HEK293T (cell line): ENCODE measurements at places on chromosomes 7 and 10.
A peak's percentile ranks its signal among the peaks of the same experiment; 100 is the strongest.

GRCh38 chr7:101362334-101363195 is at the start of gene COL26A1:
Gene COL26A1 (plus strand): TSS chr7:101362875. CDS start chr7:101363033, 158 bp downstream.
- peak; percentile 58 for DNase-seq

- DNase-seq, result no peak
Observed at GRCh38 chr7:17069146-17069545, 187.4 kb upstream of the AGR3 start.

DNA sequence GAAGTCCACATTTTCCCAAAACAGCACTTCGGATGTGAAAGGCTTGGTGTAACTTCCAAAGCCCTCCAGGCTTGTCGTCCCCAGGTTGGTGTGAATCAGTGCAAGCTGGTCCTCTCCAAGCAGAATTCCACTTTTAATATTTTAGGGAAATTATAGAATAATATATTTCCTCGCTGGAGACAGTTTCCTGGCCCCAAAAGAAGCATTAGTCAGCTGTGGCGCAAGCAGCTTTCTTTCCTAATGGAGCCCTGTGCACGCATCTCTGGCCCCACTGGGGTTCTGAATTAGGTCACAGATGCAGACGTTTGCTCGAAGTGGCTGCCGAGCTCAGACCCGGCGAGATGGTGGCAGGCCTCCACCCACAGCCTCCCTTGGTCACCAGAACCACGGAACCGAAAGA is 33.3 kb upstream of the MNX1 start:
- DNase-seq, result peak; percentile 64

DNA sequence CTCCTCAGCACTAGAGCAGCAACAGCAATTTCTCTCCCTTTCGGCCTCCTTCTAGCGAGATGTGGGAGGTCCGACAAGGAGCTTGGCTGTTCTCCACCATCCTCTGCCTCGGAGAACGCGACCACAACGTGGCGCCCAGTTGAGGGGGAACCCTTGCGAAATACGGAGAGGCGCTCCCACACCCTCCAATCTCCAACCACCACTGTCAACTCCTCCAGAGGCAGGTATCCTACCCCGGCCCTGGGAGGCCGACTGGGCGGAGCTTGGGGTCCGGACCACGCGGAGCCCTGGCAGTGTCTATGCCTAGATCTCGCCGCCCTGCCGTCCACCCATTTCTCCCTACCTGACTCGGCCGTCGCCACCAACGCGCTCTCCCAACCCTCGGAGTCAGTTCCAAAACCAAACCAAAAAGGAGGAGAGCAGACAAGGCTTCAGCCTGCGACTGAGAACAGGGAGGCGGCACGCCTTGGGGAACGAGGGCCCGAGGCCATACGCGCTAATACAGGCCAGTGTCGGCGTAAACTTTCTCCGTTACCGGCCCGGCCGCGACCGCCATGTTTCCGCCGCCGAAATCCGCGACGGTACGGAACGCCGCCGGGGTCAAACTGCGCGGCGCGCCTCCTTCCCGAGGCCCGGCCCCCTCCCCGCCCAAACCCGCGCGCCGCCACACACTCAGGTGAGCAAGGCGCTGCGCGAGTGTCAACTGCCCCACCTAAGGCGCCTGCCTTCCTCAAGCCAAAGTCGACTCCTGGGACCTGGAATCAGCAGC is at the start of gene TMEM168:
Gene TMEM168, minus strand, starts transcription at position 577 of the 769 bp plus-strand sequence. CDS start 5,568 bp downstream, outside the sequence.
- peak; percentile 72 for DNase-seq

GRCh38 chr10:101749047-101750016 is 26.6 kb downstream of the FGF8 start:
- DNase-seq, result peak; percentile 68

DNA sequence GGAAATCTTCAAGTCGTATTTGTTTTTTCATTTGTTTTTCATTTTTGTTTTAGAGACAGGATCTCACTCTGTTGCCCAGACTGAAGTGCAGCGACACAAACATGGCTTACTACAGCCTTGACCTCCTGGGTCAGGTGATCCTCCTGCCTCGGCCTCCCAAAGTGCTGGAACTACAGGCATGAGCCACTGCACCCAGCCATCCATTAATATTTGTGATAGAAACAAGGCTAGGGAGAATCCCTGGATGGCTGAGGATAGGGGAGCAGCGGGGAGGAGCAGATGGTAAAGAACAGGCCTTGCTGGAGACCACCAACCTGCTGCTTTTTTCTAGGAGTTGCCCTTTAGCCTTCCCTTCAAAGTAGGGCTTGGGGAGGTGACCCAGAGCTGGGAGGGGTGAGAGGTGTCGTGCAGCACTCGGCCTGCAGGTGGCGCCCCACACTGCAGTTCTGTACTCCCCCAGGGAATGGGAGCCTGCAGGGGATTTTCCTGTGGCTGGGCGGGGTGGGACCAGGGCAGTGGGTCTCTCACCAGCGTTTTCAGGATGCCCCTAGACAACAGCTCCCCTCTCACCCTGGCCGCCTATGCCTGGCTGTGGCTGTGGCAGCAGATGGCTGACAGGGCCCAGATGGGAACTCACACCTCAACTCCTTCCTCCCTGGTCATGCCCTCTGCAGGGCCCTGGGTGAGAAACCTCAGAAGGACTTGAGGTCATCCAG is 12.6 kb upstream of the CDH23 start:
- peak; percentile 80 for DNase-seq

GRCh38 chr10:30046476-30046875 is 12.9 kb downstream of the JCAD start:
- DNase-seq, result no peak

DNA sequence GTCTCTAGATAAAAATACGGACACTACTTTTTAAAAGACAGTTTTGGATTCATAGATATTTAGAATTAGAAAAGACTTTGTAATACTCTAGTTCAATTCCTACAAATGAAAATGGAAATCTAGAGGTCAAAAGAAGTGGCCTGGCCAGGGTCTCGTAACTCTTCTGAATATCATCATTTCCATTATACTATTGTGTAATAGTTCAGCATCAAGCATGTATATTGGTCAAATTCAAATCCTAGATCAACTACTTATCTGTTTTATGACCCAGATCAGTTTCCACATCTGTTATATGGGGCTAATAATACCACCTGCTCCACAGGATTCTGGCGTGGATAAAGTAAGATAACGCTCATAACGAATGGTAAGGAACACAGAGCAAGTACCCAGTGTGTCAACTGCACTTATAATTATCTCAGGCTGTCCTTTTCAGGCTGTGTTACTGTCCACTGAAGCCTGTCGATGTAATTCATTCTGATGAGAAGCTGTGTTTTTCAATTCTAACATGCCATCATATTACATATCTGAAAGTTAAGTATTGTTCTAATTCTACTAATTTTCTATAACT is 54.3 kb downstream of the ARHGAP21 start:
- DNase-seq, result no peak

DNA sequence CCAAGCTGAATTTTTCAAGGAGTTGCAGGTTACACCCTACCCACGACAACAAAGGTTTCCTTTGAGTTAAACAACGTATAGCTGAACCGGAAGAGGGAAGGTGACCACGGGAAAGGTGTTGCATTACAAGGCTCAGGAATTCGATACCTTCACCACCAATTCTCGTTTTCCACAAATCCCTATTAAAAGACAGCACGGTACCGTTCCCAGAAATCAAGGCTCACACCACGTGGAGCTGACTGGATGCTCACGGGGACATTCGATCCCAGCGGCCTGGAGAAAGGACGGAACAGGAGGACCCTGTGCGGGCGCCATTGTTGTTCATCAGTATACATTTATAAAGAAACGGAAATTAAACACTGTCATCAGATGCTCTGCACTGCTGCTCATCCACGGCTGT is 56.4 kb downstream of the CTBP2 start:
- DNase-seq, result no peak

GRCh38 chr7:151225948-151226510 is 976 bp downstream of the ABCF2 start:
- no peak for DNase-seq

DNA sequence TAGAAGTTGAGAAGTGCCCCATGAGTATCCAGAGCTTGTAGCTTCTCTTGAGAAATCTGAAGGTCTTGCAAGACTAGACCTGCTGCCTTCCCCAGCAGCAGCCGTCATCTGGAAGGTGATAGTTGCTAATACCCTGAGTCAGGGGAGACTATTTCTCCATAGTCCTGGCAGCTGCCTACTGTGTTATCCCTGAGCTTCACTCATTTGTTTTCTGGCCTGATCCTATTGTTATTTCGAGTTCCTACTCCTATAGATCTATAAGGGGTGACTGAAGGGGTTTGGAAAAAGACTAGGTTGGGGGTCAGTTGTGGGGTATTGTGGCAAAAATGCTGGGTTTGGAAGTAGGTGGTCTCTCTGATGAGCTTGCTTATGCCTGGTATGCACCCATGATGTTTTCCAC is 297.8 kb downstream of the CNTNAP2 start:
- DNase-seq, result no peak

DNA sequence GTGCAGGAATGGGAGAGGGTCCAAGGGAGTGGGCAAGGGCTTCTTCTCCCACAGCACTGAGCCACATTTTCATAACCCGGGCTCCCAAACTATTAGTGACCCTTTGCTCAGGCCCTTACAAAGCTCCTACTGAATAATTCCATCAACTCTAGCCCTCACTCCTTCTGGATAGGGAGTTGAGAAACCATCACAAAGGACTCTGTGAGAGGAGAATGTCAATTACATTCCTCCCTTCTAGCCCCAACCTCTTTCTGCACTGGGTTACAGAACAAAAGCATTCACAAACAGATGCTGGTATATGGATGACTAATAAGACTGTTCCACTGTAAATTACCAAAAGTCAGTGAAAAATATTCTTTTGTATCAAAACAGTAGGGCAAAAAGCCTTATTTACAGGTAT is 203.7 kb downstream of the SORCS1 start:
- DNase-seq, result no peak

DNA sequence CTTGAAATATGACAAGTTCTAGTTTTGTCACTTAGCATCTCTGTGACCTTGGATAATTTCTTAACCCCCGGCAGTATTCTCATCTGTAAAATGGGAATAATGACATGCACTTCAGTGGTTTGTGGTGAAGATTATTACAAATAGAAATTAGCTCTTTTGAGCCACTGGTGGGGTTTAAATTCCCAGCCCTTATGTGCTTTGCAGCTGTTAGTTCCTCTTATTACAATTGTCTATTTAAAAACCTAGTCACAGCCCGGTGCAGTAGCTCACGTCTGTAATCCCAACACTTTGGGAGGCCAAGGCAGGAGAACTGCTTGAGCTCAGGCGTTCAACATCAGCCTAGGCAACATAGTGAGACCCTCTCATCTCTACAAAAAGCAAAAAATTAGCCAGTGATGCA is 30.1 kb downstream of the CAV1 start:
- DNase-seq, result no peak

DNA sequence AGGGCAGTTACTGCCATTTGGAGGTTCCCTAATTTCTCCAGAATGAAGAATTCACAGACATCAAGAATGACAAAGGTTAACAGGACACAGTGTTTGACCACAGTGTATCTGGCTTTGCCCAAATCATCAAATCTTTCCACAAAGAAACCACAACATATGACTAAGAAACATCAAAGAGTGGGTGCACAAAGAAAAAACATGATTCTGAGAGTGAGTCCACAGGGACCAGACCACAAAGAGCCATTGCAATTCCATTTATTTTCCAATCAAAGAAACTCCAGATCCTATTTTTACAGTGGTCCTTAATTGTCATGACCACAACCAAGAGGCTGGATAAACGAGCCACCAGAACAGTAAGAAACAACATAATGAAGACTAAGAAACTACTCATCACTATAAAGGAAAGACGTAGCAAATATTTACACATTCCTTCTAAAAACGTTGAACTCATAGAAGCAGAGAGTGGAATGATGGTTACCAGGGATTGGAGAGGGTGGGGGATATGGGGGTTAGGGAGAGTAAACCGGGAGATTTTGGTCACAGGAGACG is 286.5 kb downstream of the DOCK4 start:
- DNase-seq, result no peak

DNA sequence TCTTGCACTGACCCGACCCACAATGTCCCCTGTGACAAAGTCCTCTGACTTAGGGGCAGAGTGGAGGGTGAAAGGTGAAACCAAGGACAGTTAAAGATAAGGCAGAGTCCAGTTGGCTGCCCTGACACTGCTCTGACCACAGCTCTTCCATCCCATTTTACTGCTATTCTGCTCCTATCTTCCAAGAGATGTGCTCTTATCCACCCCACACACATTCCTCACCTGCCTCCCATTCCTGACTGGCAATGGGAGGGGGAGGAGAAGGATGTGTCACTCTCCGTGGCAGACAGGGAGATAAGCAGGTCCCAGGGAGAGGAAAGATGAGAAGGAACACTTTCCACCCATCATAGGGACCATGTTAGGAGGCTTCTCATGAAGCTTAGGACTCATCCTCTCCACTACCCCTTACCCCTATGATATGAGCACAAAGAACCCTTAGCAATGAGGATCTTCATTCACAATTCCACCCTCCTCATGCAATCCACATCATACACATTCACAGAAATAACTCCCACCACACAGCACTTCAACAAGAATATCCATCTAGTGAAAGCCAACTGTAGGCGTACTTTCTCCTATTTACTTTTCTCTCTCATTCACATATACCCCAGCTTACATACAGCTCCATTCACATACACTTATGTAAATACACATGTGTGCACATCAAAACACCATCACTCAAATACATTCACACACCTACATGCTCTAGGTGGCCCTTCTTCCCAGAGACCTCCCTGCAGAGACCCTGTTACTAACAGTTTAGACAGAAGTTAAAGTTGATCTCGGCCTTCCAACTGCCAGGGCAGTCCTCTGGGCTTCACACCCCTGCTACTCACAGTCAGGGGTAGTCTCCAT is 6.6 kb downstream of the SYNPO2L start:
- no peak for DNase-seq

- DNase-seq, result no peak
Observed at GRCh38 chr10:72879245-72879644, 14.3 kb upstream of the OIT3 start.

GRCh38 chr7:137668404-137668803 is 178.4 kb downstream of the DGKI start:
- DNase-seq, result no peak

DNA sequence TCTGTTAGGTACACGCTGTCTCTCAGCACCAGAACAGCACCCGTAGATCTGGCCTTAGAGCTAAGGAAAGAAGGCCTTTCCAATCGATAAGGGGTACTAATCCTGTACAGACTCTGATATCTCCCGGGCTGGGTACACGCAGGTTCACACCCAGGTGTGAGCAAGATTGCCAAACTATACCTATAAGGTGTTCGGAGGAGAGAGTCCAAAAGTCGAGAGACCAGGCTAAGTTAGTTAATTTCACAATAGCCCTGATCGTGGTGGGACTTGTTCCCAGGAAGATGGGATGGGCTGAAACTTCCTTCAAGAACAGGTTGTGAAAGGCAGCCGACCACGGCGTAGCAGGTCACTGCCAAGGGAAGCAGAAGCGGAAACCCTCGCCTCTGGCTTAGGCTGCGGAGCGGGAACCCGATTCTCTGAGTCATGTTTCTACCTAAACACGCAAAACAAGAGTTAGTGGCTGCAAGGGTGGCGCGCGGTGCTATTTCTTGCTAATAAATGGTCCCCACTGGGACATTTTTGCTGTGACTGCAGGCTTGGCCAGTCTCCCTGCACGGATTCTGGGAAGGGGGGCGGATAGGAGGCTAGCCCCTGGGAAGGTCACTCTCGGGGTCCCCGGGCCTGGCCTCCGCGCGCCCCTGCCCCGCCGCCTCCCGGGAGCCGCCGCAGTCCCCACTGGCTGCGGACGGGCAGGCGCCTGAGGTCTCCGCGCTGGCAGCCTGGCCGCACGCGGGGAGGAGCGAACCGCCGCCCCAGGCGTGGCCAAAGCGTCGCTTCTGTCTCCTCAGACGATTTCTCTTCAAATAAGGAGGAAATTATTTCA is 75.4 kb upstream of the PDSS1 start:
- DNase-seq, result peak; percentile 65

- DNase-seq, result no peak
Observed at GRCh38 chr10:125662584-125662983, 20.4 kb downstream of the TEX36 start.

GRCh38 chr7:130490311-130490791 is 1.5 kb upstream of the MEST start:
- DNase-seq, result no peak
